Activated B cell treated with CpG ODN at 0.5 μM for 24 hours (primary cell): ENCODE measurements at places on chromosomes 6 and 20.

- H3K27ac ChIP-seq = no peak overlapping the region
- H3K4me1 ChIP-seq = no peaks in the 10 kb centered on the region
- no peak for DNase-seq
- H3K36me3 ChIP-seq = no peaks in the 10 kb centered on the region
- H3K4me3 ChIP-seq = no peak overlapping the region
These were observed 661.4 kb upstream of the HS3ST5 start for GRCh38 chr6:115004204-115004603.

DNA sequence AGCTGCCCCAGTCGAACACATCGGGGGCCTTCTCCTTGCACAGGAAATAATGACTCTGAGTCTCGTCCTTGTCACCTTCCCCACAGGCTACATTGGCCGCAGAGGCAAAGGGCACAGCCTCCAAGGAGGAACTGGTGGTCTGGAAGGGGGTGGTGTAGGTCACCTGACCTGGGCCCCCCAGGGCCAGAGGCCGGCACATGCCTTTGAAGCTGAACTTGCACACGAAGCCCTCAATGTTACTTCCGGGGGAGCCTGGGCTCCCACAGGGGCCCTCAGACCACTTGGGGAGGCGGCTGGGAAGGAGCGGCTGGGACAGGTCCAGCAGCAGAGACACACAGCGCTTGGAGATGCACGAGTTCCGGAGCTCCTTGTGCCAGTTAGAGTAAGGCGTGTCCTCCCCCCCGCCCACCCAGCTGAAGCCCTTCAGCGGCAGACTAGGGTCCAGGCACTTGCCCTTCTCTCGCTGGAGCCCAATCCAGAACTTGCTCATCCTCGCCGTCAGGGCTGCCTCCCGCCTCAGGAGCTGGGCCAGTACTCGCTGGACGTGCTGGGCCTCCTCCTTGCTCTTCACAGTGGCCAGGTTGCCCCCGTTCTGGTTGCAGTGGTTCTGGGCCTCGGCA, 578 bp downstream of the CD93 start:
- peaks cover 3% of the 10 kb centered on the region for H3K27me3 ChIP-seq
- H3K27ac ChIP-seq = no peak overlapping the region
- H3K36me3 ChIP-seq = no peaks in the 10 kb centered on the region
- H3K4me3 ChIP-seq = no peak overlapping the region
- H3K4me1 ChIP-seq = no peaks in the 10 kb centered on the region

DNA sequence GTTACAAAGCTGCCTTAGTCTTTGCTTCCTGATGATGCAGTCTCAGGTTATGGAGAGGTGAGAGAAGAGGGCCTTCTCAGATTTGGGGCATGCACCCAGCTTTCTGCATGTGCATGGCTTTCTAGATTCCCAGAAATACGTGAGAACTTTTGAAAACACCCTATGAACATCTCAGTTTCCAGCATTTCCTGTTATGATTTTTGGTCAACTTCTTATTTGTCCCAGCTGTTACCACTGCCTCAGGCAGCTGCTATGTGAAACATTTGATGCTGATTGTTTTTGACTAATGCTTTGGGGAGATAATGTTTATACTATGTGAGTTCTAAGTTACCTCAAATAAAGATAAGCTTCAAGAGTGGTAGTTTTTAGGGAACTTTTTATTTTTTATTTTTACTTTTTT, 9.5 kb upstream of the SNAP25 start:
- H3K4me3 ChIP-seq = no peak overlapping the region
- H3K4me1 ChIP-seq = no peaks in the 10 kb centered on the region
- DNase-seq = no peak
- H3K36me3 ChIP-seq = no peaks in the 10 kb centered on the region
- H3K27me3 ChIP-seq = peaks cover 7% of the 10 kb centered on the region
- no peak overlapping the region for H3K27ac ChIP-seq

DNA sequence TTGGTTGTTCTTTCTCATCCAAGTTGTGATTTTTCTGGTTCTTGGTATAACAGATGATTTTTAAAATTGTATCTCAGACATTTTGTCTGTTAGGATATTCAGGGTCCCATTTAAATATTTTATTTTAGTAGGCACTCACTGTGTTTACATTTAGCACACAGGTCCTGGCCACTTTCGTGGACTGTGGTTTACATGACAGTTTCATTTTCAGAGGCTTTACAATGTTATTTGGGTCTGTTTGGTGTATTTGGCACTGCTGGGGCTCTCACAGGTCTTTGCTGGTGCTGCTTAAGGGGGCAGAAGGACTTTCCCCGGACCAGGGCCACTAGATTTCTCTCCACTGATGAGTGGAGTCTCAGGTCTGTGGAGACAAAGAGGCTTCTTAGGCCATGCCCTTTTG, 75.5 kb upstream of the TGM3 start:
- peaks cover 5% of the 10 kb centered on the region for H3K36me3 ChIP-seq
- H3K27me3 ChIP-seq = no peaks in the 10 kb centered on the region
- peaks cover 33% of the 10 kb centered on the region for H3K4me1 ChIP-seq
- no peak for DNase-seq
- H3K27ac ChIP-seq = peak overlapping the region; percentile 53

GRCh38 chr6:143196525-143197225, 136.0 kb downstream of the AIG1 start:
- H3K4me3 ChIP-seq = no peak overlapping the region
- H3K27me3 ChIP-seq = no peaks in the 10 kb centered on the region
- H3K4me1 ChIP-seq = no peaks in the 10 kb centered on the region
- DNase-seq = no peak
- H3K36me3 ChIP-seq = no peaks in the 10 kb centered on the region

DNA sequence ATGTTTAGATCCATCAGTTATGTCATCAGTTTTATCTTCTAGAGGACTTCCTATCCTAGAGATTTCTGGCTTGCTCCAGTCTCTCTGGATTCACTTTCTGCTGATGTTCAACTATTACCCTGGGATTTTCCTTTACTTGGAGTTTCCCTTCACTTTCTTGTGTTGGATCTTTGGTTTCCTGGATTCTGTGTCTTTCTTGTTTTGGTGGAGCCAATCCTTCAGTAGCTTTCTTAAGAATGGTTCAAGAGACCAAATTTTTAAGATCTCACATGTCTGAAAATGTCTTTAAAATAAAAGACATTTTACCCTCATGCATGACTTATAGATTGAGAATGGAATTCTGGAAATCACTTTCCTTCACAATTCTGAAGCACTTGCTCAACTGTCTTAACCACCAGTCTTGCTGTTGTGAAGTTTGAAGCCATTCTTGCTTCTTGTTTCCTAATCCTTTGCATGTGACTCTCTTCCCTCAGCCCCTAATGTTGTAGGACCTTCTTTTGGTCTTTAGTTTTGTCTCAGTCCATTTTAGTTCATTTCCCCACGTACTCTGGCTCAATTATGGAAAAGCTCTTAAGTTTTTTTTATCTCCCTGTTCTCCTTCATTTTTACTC, 87.9 kb downstream of the ARID1B start:
- peaks cover 92% of the 10 kb centered on the region for H3K4me1 ChIP-seq
- H3K36me3 ChIP-seq = peaks cover 13% of the 10 kb centered on the region
- no peak for DNase-seq
- H3K4me3 ChIP-seq = peak overlapping the region; percentile 67

- H3K36me3 ChIP-seq = peaks cover 76% of the 10 kb centered on the region
- H3K4me1 ChIP-seq = peaks cover 41% of the 10 kb centered on the region
- no peak overlapping the region for H3K4me3 ChIP-seq
- H3K27ac ChIP-seq = no peak overlapping the region
These were observed 27.6 kb downstream of the NCOA5 start for GRCh38 chr20:46062151-46062550.

GRCh38 chr6:141309295-141309694, 823.4 kb upstream of the GJE1 start:
- peaks cover 4% of the 10 kb centered on the region for H3K4me1 ChIP-seq
- no peak overlapping the region for H3K27ac ChIP-seq
- H3K4me3 ChIP-seq = no peak overlapping the region
- H3K27me3 ChIP-seq = no peaks in the 10 kb centered on the region
- no peaks in the 10 kb centered on the region for H3K36me3 ChIP-seq
- no peak for DNase-seq

- no peak overlapping the region for H3K27ac ChIP-seq
- H3K27me3 ChIP-seq = peaks cover 3% of the 10 kb centered on the region
- DNase-seq = no peak
- no peaks in the 10 kb centered on the region for H3K4me1 ChIP-seq
These were observed 6.9 kb upstream of the DAAM2 start for GRCh38 chr6:39785281-39785680.

DNA sequence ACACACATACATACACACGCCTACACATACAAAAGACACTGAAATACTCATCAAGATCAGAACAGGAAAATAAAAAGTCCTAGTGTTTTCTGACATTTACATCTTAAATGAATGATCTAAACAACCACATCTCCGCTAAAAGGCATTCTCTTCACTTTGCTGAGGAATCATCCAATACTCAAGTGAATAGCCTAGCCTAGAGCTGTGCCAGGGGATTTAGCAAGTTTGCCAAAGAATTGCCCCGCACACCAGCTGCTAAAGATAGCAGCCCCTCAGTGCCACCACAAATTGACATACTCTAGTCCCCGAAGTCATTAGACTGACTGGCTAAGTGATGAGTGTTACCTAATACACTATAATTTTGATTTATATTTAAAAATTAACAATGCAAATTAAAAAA, 246.8 kb upstream of the POU3F2 start:
- no peak for DNase-seq
- H3K4me1 ChIP-seq = no peaks in the 10 kb centered on the region
- no peak overlapping the region for H3K4me3 ChIP-seq
- no peaks in the 10 kb centered on the region for H3K27me3 ChIP-seq
- no peaks in the 10 kb centered on the region for H3K36me3 ChIP-seq
- H3K27ac ChIP-seq = no peak overlapping the region

GRCh38 chr20:846894-847278, 13.4 kb downstream of the FAM110A start:
- H3K4me3 ChIP-seq = peak overlapping the region; percentile 73
- peaks cover 2% of the 10 kb centered on the region for H3K36me3 ChIP-seq
- DNase-seq = peak; percentile 42

GRCh38 chr6:143395699-143396098, 54.8 kb downstream of the ADAT2 start:
- no peak for DNase-seq
- H3K27me3 ChIP-seq = no peaks in the 10 kb centered on the region

DNA sequence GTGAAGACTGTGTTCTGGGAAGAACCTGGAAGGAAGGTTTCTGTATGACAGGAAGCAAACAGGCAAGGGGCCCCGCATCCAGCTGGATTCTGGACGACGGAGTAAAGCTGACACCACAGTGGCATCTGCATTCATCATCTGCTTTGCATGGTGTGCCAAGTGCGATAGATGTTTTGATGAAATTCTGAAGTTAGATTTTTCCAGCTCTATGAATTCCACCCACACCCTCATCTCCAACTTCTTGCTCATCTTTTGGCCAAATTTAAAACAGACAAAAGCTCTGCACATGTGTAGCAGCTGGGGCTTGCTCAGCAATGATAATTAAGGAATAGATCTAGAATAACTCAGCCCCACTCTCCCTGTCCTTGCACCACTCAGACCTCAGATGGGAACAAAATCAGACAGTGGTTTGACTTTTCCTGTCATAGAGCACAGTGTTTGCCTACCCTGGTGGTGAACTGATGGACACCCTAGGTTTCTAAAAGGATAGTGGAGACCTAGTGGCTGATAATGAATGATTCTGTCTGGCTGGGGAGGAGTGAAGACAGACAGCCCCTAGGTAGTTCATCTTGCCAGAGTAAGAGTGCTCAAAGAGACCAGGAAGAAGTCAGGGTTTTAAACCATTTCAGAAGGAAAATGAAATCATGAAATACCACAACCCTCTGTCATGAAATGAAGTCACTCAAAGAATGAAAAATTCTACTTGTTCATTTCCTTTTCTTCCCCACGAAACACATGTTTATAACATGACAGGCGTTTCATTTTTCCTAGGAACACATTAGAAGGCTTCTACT, 85.8 kb downstream of the BCAS1 start:
- H3K27ac ChIP-seq = no peak overlapping the region
- DNase-seq = no peak
- H3K27me3 ChIP-seq = peaks cover 5% of the 10 kb centered on the region
- no peak overlapping the region for H3K4me3 ChIP-seq
